ENCODE measurements at places on chromosomes 2 and 18.

- peak; percentile 56 for DNase-seq
Measured at GRCh38 chr18:79693561-79694205, 14.1 kb downstream of the CTDP1 start.

GRCh38 chr2:207156451-207157161 lies 9.1 kb downstream of the KLF7 start:
- no peak for DNase-seq

DNA sequence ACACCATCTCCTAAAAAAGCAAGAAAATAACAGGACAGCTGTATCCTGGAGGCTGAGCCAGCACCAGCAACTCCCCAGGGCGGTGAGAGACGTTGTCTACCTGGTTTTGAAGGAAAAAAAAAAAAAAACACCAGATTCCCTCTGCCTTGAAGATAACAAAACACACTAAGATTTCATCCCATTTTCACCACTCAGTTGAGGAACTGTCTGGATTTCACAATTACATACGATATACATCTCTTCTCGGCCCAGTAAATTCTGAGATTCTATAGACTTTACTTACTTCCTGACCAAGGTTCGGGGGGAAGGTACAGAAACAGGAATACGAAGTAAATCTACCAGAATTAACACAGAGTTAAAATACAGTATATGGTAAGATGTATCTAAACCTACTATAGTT lies 8.5 kb downstream of the ZNF516 start:
- no peak for DNase-seq

GRCh38 chr2:5980450-5981190 lies 288.4 kb downstream of the SOX11 start:
- DNase-seq, result no peak

DNA sequence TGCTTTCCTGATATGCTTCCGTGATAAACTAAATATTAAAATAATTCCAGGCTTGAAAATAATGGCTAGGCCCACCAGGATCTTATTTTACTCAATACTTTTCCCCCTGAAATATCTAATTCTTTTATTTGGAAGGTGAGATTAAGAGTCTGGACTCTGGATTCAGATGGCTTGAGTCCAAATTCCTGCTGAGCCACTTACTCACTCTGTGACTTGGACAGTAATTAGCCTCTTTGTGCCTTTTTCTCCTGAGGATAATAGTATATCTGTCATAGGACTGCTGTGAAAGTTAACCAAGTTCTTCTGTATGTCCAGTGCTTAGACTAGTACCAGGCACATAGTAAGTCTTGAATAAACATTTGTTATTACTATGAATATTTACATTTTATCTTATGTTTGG lies 127.3 kb upstream of the ERBB4 start:
- DNase-seq, result no peak

DNA sequence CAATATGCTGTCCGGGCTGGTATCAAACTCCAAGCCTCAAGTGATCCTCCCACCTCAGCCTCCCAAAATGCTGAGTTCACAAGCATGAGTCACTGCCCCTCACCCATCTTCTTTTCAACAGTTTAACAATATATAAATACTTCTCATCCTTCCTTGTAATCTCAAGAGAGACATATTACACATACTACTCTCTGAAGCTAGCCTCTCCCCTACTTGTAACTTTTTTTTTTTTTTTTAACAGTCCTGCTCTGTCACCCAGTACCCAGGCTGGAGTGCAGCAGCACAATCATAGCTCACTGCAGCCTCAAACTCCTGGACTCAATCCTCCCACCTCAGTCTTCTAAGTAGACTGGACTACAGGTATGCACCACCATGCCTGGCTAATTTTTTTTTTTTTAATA lies 5.7 kb downstream of the GFPT1 start:
- no peak for DNase-seq

GRCh38 chr18:4230450-4231168 lies 224.5 kb downstream of the DLGAP1 start:
- no peak for DNase-seq

DNA sequence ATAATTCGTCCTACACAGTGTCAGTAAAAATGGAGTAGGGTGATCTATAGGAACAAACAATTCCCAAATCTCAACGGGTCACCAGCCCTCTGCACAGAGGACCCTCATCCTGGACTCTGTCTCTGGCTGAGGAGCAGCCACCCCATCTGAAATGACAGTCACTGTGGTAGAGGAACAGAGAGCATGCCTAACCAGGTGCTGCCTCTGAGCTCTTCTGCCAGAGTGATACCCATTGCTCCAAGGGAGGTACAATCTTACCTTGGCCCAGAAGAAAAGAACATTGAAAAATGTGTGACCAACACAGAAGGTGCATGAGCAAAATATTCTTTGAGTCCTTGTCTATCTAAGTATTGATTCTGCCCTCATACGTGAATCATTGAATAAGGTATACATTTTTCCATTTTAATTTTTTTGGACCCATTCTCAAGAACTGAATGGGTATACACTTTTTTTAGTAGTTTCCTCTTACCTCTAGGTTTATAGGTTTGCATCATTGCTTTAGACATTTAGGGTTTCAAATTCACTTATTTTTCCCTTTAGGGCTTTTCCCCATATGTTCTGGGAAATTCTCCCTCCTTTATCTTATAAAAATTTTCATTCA lies 8.7 kb downstream of the SP140 start:
- no peak for DNase-seq

- DNase-seq, result peak; percentile 69
Measured at GRCh38 chr18:49784427-49785185, 28.7 kb downstream of the ACAA2 start.

GRCh38 chr2:229235131-229235914 lies 35.8 kb downstream of the PID1 start:
- DNase-seq, result no peak

DNA sequence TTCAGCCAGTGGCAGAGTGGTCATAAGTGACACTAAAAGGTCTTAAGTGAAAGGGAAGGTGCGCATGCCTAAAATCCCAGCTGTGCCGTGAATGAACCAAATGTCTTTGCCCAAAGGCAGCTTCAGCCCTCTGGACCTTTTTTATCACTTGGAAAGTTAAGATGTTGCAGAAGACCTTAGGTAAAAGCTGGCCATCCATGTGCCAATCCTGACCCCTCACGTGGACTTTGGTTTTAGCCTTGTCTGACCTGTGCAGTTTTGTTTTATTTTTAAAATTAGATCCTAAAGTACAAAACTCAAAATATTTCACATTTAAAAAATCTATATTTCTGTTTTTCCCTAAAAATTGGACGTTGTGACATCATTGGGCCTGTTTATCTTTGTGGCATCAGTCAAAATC lies 429.5 kb downstream of the STK39 start:
- DNase-seq, result no peak

Measured in osteoblast (primary cell).